ENCODE measurements at places on chromosomes 6 and 20. TPM values are rescaled to one million over a fixed set of nuclear protein-coding genes. Genes with fewer than 3 reads are reported as not detected.

DNA sequence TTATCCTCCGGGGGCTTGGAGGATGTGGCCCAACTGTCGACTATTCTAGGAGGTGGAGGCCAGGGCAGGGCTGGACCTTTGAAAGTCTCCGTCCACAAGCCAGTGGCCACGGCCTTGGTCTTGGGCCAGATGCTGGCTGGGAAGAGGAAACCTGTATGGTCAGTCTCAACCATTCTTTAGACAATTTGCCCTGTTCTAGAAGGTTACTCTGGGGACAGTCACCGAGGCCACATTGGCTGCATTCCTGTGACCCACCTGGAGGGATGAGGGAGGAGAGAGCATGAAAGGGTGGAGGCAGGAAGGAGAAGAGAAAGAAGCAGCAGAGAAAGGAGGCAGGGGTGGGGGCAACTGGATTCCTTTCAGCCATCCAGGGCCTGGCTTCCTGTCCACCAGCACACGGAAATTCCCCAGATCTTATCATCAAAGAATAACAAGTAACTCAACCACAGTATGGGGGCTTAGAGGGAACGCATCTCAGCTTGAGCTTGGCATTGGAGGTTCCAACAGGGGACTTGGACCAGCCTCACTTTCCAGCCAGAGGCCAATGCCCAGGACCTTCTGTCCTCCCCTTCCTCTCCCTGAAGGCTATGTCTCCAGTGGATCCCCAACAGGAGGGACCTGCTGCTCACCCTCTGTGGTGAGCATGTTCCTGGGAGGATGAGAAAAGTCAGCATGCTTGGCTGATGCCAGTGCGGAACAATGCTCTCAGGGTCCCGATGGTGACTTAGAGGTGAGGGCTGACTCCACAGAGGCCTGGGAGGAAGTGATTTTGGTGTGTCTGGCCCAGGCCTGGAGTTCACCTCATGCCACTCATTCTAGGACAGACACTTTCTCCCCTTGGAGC is 30.4 kb downstream of the TGM2 start:
- DNase-seq: peak; percentile 57

GRCh38 chr20:59412181-59412580 is 111.8 kb downstream of the EDN3 start:
- DNase-seq: no peak

- no peak for DNase-seq
Measured at GRCh38 chr6:136644597-136644952, 94.4 kb upstream of the MAP7 start.

DNA sequence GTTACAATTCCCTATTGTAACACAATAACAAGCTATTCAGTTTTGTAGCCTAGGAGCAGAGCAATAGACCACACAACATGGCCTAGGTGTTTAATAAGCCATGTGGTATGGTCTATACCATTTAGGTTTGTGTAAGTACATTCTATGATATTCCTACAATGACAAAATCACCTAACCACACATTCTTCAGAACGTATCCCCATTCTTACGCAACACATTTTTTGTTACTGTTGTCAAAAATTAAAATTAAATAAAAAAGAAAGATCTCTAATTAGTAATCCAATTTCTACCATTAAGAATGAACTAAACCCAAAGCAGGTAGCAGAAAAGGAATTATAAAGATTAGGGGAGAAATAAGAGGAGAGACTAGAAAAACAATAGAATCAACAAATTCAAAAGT is 44.0 kb downstream of the RANBP9 start:
- no peak for DNase-seq

DNA sequence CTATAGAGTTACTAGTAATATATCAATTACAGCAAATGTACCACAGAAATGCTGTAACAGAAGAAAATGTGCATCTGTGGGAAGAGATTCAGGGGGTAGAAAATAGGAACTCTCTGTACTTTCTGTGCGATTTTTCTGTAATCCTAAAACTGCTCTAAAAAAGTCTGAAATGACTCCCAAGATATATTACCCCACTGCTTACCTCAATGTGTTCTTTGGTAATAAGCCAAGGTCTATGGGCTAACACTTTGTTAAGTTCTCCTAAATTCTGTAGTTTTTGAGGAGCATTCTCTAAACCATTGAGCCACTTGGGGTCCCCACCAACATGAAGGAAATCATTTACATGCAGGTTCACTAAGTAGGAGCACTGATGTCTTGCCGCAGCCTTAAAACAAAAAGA is 94.4 kb downstream of the SESN1 start:
- no peak for DNase-seq

- DNase-seq: peak; percentile 40
Measured at GRCh38 chr20:2752567-2753460, 47.6 kb downstream of the CPXM1 start.

DNA sequence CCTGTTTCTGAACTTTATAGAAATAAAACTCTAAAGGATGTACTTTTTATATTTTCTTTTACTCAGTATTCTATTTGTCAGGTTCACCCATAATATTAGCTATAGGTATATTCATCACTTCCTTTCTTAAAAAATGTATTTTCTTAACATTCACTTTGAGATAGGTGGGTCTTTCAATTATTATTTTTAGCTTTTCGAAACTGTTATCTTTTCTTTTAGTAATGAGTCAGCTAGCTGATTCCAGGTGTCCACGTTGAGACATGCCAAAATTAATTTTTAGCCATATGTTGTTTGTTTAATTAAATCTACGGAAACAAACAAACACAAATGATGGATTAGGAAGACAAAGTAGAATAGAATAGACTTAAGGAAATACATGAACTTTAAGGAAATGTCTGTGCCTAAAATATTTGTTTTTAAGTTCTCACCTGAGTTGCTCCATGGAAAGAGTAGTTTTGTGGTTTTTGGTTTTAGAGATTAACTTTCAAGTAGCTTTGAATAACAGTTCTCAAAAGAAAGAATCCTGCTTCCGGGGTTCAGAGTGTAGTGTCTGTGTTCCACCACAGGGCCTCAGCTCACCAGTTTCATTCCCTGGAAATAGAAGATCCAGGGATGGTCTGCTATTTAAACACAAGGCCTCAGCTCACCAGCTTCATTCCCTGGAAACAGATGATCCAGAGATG is 435.0 kb downstream of the HAO1 start:
- DNase-seq: no peak

DNA sequence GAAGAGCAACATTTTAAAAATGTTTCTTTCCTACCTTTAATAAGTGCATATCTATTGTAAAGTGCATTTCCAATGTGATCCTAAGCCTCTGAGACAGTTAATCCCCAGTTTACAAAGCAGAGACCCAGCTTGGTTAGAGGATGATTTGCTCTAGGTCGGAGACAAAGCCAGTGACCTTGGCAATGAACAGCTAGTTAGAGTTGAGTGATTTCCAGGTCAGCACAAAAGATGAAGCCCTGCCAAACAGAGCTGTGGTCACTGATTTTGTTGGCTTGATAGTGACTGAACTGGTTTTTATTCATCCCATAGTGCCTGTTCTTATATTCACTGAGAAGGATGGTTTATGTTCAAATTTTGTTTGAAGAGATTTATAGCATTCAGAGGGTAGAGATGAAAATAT is 56.6 kb upstream of the CD83 start:
- no peak for DNase-seq

DNA sequence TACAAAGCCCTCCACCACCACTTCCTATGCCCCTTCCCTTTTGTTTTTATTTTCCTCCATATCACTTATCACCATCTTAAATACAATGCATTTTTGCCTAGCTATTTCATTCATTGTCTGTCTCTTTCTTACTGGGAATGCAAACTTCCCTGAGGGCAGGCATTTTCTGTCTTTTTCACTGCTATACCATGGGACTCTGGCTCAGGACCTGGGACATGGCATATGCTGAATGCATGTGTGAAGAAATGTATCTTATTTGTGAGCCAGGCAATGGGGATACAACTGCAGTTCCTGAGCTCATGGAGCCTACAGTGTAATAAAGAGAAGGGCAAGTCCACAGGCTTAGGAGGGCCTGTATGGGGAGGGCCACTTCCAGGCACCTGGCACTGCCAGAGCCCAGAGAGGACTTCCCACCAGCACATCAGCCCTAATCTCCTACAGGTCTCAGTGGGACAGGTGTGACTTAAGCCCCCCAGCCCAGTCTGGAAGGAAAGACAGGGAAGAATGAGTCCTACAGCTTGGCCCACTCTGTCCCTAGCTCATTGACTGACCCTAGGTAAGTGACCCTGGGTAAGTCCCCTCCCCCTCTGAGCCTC is 43.2 kb downstream of the TFEB start:
- no peak for DNase-seq

DNA sequence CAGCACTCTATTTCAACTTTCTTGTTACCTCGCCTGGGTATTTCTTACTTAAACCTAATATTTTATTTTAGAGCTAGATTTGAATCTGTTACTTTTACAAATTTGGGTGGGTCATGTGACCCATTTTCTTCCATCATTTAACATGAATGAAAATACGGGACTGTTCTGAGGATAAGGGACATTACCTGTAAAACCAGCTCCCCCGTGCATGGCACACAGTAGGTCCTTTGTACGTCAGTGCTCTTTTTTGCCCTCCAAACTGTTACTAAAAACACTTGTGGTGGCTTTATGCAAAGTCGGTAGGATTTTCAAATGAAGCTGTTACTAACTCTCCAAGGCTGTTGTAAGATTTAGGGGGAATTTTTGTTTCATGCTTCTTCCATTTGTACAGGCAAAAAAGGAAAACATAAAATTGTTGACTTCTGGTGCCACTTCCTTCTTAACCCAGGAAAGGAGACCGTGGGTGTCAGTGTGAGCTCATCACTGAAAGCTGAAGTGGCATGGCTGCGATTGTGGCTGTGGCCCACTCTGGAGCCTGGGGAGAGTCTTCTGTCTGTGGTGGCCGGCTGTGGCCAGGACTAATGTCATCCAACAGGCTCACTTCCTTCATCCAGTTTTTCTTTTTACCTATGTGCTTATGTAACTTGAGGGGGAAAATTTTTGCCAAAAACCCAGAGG is 40.2 kb upstream of the PXDC1 start:
- DNase-seq: no peak

DNA sequence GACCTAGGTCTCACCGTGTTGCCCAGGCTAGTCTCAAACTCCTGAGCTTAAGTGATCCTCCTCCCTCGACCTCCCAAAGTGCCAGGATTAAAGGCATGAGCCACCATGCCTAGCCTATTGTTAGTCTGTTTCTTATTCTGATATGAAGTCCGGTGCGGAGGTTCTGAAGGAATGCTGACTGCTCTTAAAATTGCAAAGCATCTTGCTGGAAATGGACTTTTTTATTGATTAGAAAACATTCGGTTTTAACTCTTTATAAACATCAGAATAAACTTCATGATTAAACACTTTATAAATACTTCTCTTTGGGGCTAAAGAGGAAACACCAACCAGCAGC is 3.2 kb downstream of the TNFAIP3 start:
- no peak for DNase-seq

GRCh38 chr20:59163631-59164530 is at the start of gene ZNF831:
Gene ZNF831 (plus strand): TSS chr20:59163821. CDS start chr20:59191020, 27,199 bp downstream.
- no peak for DNase-seq

- DNase-seq: peak; percentile 38
Measured at GRCh38 chr20:52937591-52938100, 34.5 kb upstream of the TSHZ2 start.

DNA sequence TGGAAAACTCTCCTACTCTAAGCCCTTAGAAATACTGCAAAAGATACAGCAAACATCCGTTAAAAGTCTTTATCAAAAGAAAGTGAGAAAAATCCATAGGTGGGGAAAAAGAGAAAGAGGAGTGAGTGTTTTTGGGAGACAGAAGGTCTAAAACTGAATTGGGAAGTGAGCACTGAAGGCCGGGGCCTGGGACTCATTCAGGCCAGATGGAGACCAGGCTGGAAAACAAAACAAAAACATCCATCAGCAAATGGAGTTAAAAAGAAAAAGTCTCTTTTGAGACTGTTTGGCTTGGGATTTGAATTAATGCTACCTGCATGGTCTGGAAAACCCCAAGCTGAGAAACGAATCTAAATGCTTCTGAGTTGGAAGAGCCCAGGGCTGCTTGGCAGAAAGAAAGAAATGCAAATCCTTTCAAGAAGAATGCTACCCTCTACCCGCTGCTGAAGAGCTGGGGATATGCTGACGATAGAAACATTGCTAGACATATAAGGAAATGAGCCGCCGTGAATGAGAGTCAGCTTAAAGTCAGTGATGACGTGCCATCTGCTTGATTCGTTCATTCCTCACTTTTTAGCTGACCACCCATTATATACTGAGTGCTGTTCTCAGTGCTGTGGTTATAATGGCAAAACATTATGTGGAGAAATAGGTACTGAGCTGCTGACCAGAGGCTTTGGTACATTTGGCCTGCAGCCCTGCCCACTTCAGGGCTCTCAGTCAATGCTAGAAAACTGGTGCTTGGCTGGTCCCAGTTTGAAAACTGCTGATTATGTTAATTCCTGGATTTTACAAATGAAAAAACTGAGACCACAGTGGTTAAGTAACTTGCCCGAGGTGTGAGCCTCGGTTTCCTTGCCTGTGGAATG is 28.0 kb upstream of the TULP4 start:
- DNase-seq: no peak

- no peak for DNase-seq
Measured at GRCh38 chr6:5630636-5631035, 369.3 kb downstream of the FARS2 start.

DNA sequence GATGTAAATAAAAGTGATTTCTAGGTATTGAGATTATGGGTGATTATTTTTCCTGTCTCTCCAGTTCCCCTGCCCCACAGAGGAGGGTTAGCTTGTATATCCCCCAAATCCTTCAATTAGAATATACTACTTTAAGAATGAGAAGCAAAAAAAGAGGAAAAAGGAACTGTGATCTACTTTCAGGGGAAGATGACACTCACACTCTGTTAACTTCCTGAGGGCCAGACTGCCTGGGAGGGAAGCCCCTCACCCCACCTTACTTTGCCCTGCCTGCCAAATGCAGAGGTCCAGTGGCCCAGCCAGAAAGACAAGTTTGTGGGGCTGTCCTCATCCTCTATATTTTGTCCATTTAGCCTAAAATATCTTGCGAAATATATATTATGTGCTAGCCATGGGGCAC is 9.2 kb upstream of the LY86 start:
- DNase-seq: no peak

- peak; percentile 25 for DNase-seq
Measured at GRCh38 chr6:45543298-45544235, 165.8 kb upstream of the SUPT3H start.

SIRT5 gene
- total RNA-seq: 13.3 TPM

MICB gene
- 14.5 TPM for total RNA-seq

NKX2-4 gene
- total RNA-seq: 1.1 TPM

SPAG4 gene
- total RNA-seq: 0.45 TPM

PRSS16 gene
- total RNA-seq: 3.4 TPM

LPA gene
- total RNA-seq: not detected

SLC17A2 gene
- not detected for total RNA-seq

NUP43 gene
- 35.6 TPM for total RNA-seq

PTCHD4 gene
- 3.9 TPM for total RNA-seq

All from H4 (cell line).